Right atrium auricular region (tissue), 2 donors: ENCODE measurements at places on chromosomes 3 and 15. TPM values are rescaled to one million over a fixed set of nuclear protein-coding genes. Genes with fewer than 3 reads are reported as not detected.

DNA sequence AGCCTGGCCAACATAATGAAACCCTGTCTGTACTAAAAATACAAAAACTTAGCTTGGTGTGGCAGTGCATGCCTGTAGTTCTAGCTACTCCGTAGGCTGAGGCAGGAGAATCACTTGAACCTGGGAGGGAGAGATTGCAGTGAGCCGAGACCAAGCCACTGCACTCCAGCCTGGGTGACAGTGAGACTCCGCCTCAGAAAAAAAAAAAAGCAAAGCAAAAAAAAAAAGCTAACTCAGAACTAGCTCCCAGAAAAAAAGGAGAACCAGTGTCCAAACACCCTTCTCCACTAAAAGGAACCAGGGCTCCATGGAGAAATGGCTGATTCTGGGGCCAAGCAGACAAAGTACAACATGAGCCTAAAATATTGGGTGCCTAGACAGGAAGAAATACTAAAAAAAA lies 16.7 kb upstream of the CRTC3 start:
- H3K36me3 ChIP-seq: no peaks in the 10 kb centered on the region
- H3K27me3 ChIP-seq: no peaks in the 10 kb centered on the region
- no peak overlapping the region for H3K4me3 ChIP-seq
- no peak overlapping the region for H3K27ac ChIP-seq

DNA sequence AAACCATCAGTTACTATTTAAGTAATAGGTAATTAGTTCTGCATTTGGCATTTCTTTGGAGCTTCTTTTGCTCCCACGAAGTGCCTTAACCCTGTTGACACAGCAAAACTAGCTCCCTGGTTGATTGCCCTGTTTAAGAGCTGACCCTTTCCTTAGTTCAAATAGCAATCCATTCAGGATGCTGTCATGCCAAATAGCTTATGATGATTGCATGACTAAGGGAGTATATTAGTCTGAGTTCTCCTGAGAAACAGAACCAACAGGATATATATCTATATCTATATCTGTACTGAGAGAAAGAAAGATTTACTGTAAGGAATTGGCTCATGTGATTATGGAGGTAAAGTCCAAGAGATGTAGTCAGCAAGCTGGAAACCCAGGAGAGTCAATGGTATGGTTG lies 50.3 kb upstream of the SPRED1 start:
- no peak overlapping the region for H3K27ac ChIP-seq
- no peaks in the 10 kb centered on the region for H3K36me3 ChIP-seq
- DNase-seq: no peak
- H3K4me1 ChIP-seq: no peaks in the 10 kb centered on the region
- no peak overlapping the region for H3K4me3 ChIP-seq

DNA sequence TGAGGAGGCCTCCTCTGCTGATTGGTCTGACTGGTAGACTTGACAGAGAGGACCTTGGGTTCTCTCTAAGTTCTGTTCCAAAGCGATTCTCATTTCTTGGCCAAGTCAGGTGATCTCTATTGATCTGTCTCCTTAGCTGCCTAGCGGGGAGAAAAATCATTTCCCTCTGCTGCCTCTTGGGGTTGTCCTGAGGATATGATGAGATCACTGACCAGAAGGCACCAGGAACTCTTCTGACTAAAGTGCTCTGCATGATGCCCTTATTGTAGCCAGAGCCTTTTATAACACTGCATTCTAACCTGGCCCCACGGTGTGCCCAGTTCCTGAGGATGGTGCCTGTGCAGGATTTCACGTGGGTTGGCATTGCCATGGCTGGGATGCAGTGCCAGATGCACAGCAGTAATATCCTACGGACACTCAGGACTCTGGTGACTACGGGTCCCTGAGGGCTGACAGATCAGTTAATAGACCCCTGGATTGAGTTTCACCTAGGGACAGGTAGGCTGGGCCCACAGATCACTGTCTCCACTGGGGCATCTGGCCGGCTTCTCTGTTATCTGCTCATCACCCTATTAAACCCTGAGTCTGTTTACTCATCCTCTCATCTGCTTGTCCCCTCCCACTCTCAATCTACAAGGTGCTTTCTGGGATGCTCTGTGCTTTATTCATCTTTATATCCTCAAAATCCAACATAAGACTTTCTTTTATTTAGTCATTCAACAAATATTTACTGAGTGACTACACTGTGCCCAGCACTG lies 3.9 kb upstream of the HEG1 start:
- H3K4me3 ChIP-seq: no peak overlapping the region
- DNase-seq: no peak
- H3K4me1 ChIP-seq: no peaks in the 10 kb centered on the region
- no peaks in the 10 kb centered on the region for H3K27me3 ChIP-seq
- no peak overlapping the region for H3K27ac ChIP-seq

GRCh38 chr15:60887139-60887538 lies 342.0 kb downstream of the RORA start:
- no peaks in the 10 kb centered on the region for H3K36me3 ChIP-seq
- no peak overlapping the region for H3K4me3 ChIP-seq
- H3K27ac ChIP-seq: no peak overlapping the region
- no peaks in the 10 kb centered on the region for H3K27me3 ChIP-seq

DNA sequence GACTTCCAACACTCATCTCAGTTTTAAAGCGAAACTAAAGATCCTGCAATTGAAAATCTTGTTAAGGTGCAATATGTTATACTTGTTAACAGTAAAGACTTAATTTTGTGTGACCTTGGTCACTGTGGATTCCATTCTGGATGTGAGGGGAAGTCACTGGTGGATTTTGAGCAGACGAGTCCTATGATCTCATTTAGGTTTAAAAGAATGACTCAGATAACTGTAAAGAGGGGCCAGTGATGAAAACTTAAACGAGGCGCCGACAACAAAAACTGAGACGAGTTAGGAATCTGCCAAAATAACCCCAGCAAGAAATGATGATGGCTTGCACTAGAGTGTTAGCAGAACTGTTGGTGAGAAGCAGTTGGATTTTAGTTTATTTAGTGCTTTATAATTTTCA lies 56.5 kb downstream of the LRRC28 start:
- no peaks in the 10 kb centered on the region for H3K27me3 ChIP-seq
- DNase-seq: no peak
- no peaks in the 10 kb centered on the region for H3K4me1 ChIP-seq
- H3K4me3 ChIP-seq: no peak overlapping the region
- H3K27ac ChIP-seq: peak overlapping the region; percentile 84

DNA sequence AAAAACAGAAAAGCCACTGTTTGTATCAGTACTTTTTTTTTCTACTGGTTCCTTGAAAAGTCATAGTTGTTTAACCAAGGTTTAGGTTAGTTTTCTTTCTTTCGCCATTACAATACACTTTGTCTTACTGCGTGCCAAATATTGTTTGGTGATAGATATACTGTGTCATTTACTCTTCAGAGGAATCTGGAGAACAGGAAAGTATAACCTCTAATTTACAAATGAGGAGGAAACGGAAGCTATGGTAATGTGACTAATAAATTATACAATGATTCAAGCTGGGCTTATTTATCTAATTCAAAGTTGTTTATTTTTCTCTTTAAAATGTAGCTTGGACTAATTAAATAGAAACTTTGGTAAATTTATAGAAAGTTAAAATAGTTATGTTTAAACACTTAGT lies 96.2 kb upstream of the ROBO2 start:
- no peaks in the 10 kb centered on the region for H3K36me3 ChIP-seq
- no peak overlapping the region for H3K4me3 ChIP-seq
- DNase-seq: no peak
- no peak overlapping the region for H3K27ac ChIP-seq

DNA sequence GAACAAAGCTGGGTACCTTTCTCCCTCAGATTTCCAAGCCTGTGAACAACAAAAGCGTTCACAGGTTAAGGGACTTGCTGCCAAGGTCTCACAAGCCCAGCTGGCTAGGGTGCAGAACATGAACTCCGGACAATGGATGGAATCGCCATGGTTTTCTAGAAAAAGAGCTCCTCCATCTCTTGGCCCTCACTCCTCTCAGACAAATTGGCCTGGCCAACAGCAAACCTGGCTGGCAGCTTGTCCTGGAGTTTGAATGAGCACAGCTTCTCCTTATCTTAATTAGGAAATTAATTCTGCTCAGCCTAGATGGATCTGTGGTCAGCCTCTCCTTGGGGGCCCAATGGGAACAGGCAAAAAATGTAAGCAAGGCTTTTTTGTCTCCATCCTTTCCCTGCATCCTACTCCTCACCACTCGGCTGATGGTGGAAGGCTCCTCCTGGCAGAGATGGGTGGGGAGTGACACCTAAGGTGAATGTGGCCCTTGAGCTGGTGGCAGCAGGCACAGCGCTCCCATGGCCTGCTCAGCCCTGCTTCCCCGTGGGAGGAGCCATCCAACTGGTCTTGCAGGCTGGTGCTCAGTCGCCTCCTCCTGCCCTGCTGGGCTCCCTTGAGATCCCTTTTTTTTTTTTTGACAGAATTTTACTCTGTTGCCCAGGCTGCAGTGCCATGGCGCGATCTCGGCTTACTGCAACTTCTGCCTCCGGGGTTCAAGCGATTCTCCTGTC lies 5.8 kb downstream of the KLHL25 start:
- H3K4me3 ChIP-seq: no peak overlapping the region
- DNase-seq: no peak
- no peaks in the 10 kb centered on the region for H3K36me3 ChIP-seq
- no peak overlapping the region for H3K27ac ChIP-seq
- no peaks in the 10 kb centered on the region for H3K4me1 ChIP-seq
- H3K27me3 ChIP-seq: no peaks in the 10 kb centered on the region

- DNase-seq: no peak
- H3K4me1 ChIP-seq: no peaks in the 10 kb centered on the region
- no peak overlapping the region for H3K27ac ChIP-seq
- H3K27me3 ChIP-seq: no peaks in the 10 kb centered on the region
- no peaks in the 10 kb centered on the region for H3K36me3 ChIP-seq
Observed at GRCh38 chr15:63110428-63111026, 11.1 kb upstream of the LACTB start.

- H3K36me3 ChIP-seq: no peaks in the 10 kb centered on the region
- no peak overlapping the region for H3K27ac ChIP-seq
- H3K4me1 ChIP-seq: peaks cover 7% of the 10 kb centered on the region
- DNase-seq: no peak
- H3K4me3 ChIP-seq: no peak overlapping the region
- no peaks in the 10 kb centered on the region for H3K27me3 ChIP-seq
Observed at GRCh38 chr3:12734960-12735359, 24.1 kb downstream of the TMEM40 start.

DNA sequence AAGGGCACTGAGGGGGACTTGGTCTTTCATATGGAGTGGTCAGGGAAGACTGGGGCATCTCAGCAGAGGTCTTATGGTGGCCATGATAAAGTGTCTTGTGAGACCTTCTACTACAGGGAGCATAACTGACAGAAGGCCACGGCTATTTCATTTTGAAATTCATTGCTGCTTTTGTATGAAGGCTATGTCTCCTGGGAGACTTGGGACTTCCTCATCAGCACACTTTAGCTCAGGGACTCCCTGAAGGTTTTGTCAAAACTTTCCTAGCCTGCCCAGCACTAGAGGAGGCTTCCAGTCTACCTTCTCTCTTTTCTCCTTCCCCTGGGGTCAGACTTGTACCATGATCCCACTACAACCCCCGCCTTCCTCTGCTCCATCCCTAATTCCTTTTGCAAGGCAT lies 77.2 kb upstream of the RASGRF1 start:
- H3K4me1 ChIP-seq: no peaks in the 10 kb centered on the region
- H3K27me3 ChIP-seq: no peaks in the 10 kb centered on the region
- H3K36me3 ChIP-seq: no peaks in the 10 kb centered on the region
- peak; percentile 7 for DNase-seq
- no peak overlapping the region for H3K27ac ChIP-seq
- H3K4me3 ChIP-seq: no peak overlapping the region

DNA sequence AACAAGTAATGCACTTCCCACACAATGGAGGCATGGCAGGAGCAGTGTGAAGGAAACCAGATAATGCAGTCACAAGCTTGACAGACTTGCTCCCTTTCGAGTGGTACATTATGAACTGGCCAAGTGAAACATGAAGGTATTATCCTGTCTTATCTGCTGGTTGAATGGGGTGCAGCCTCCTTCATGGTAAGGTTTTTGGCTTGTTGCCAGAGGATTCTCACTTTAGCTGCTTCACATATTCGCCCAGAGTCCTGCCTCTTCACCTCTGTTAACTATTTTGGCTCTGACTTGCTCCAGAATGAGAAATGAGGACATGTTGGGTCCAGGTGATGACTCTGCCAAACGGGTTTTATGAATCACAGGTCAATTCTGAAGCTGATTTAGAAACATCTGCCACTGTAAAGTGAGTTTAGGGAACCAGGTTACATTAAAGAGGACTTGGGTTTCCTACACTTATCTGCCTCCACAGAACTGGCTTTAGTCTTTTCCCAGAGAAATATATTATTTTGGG lies 19.5 kb upstream of the CCDC39 start:
- H3K27ac ChIP-seq: no peak overlapping the region
- no peak overlapping the region for H3K4me3 ChIP-seq
- H3K27me3 ChIP-seq: no peaks in the 10 kb centered on the region
- no peak for DNase-seq

DNA sequence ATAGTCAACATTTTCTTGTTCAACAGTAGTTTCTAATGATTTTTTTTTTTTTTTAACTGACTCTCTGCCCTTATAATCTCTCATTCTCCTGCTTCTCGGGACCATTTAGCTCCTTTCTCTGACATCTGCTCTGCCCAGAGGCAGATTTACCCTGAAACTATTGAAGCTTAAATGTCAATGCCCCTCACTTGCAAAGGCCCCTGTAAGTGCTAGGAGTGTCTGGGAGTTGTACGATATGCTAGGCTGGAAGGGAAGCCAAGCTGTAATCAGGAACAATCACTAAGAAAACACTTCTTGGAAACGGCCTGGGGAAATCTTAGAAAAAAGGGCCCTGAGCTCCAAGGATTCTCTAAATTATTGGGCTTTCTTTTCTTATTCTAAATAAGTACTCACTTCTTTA lies 5.8 kb upstream of the PLOD2 start:
- no peak overlapping the region for H3K4me3 ChIP-seq
- no peaks in the 10 kb centered on the region for H3K36me3 ChIP-seq
- H3K4me1 ChIP-seq: peaks cover 36% of the 10 kb centered on the region

DNA sequence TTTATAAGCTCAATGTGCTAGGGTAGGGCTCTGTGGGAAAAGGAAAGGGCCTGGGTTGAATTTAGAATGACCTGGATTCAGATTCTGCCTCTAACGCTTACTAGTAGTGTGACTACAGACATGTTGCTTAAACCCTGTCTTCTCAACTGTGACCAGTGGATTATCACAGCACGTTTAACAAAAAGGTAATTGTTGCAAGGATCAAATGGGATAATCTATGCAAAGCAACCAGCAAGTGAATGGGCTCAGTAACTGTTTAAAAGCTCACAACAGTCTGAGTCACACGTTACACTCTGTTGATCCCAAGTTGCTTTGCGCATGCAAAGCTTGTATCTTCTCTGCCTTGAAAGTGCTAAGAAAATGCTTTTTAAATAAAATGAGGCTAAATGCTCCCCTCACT lies 236.5 kb downstream of the IL20RB start:
- no peak for DNase-seq
- no peaks in the 10 kb centered on the region for H3K4me1 ChIP-seq
- no peaks in the 10 kb centered on the region for H3K36me3 ChIP-seq
- no peak overlapping the region for H3K27ac ChIP-seq

Gene PLA2G4E
- 0.11 TPM for total RNA-seq

Gene NKIRAS1
- total RNA-seq: 19.8 TPM

Gene RHCG
- 0.43 TPM for total RNA-seq
